Type B pancreatic cell (in vitro differentiated cells): ENCODE measurements at places on chromosomes 3 and 15.

DNA sequence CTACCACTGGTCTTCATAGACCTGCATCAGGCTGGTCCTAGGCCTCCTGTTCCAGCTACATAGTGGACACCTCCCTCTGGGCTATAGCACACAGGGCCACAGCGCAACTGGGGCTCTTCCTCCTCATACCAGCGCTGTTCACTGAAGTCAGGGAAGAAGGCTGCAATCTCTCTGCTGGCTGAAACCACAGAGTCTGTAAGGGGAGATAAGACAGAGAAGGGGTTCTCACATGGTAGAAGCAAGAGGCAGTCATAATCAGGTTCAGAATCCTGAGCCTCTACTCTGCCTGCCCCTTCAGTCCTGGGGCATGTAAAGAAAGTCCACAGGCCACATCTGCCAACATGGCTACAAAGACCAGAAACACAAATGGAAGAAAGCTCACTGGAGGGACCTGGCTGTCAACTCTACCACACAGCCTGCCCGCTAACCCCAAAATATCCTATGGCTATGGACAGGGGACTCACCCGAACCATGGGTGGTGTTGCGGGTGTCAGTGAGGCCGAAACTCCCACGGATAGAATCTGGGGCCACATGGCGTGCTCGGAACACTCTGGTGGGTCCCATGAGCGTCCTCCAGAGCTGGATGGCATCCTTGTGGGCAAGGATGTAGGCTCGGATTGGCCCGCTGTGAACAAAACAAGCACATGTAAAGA is 38.7 kb downstream of the SPINK8 start:
- no peak for DNase-seq

DNA sequence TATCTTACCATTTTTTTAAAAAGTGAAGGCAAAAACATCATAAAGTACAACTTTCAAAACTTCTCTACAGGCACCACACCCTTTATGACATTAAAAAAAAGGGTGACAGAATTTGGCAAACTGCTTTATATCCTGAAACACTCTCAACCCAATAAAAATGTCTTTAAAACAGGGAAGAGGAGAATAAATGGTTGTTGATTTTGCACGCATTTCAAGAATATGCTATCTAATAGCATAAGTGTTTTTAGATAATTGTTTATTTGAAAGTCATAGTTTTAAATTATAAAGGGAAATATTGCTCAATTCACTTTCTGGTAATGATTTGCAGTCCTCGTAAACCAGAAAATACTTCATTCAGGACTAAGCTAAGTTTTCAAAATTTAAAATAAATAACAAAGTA is 1.7 kb upstream of the PCOLCE2 start:
- no peak for DNase-seq

DNA sequence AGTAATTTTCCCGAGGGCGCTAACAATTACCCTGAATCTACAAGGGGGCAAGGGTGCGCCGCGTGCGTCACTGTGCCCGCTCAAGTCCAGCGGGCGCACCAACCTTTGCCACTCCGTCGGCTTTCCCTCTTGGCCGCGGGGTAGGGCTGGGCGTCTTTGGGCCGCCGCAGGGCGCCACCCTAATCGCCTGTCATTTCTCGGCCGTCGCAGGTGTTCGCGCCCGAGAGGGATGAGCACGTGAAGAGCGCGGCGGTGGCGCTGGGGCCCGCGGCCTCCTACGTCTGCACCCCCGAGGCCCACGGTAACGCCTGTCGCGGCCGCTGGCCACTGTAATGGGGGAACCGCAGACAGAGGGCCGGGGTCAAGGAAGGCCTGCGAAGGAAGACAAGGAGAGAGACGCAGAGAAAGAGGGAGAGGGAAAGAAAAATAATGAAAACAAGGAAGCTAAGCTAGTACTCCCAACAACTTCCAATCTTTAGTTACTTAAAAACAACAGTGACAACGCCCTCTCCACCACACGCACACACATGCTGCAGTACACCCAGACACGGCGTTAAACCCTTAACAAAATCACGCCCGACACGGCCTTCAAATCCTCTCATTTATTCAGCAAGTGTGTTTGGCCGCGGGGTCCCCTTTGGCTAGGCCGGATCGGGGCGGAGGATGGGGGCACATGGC is 3.8 kb downstream of the SKOR1 start:
- DNase-seq, result no peak

DNA sequence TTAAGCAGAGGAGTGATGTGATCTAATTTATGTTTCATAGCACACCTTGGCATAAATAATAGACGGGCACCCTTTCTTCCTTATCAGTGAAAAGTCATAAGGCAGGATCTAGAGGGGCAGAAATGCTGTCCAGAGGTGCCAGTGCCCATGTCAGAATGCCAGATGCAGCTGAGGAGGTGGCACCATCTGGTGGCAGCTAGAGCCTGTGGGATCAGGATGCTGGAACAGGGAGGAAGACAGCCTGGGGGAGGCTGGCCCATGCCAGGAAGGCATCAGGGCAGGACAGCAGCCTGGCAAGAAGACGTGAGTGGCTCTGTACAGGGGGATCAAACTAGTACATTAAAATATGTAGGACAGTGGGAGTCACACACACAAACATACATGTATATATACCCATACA is 16.5 kb downstream of the MYH15 start:
- DNase-seq, result no peak

DNA sequence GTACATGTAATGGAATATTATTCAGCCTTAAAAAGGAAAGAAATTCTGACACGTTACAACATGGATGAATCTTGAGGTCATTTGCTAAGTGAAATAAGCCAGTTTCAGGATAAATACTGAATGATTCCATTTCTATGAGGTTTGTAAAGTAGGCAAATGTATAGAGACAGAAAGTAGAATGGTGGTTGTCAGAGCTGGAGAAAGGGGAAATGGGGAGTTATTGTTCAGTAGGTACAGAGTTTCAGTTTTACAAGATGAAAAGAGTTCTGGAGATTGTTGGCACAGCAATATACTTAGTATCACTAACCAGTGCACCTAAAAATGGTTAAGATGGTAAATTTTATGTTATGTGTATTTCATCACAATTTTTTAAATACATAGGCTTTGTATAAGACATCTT is 60.6 kb downstream of the USP8 start:
- DNase-seq, result no peak
